Activated T-helper 2 cell treated with anti-CD3 and anti-CD28 coated beads, Interferon-gamma antibody, Interleukin-2, Interleukin-4, amounts not matched to agents 10 μg/mL and 5 μg/mL and 100 μg/mL, durations not matched to agents 14 hours and 24 hours and 36 hours (primary cell): ENCODE measurements at places on chromosomes 3 and 15. TPM values are rescaled to one million over a fixed set of nuclear protein-coding genes. Genes with fewer than 3 reads are reported as not detected.

DNA sequence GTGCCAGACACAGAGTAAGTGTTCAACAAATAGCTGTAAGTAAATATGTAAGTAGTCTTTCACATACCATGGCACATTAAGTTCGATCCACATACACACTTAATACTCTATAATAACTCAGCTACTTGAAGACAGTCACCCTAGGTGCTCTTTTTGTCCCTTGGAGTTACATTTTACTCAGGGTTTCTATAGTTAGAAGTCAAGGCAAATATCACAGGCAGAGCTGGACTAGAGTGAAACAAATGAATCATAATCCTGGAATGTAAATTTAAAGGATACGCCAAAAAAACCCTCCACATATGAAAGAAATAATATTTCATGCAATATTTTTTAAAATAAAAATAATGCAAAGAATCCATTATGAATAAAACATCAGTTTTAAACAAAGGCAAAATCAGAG is 461.8 kb downstream of the MAGI1 start:
- no peak overlapping the region for H3K4me3 ChIP-seq
- no peak overlapping the region for H3K27ac ChIP-seq
- no peaks in the 10 kb centered on the region for H3K36me3 ChIP-seq
- H3K4me1 ChIP-seq = no peaks in the 10 kb centered on the region
- no peaks in the 10 kb centered on the region for H3K27me3 ChIP-seq

KBTBD13 gene
- not detected in 2 replicates for total RNA-seq

MAGEL2 gene
- not detected in 2 replicates for total RNA-seq

DNA sequence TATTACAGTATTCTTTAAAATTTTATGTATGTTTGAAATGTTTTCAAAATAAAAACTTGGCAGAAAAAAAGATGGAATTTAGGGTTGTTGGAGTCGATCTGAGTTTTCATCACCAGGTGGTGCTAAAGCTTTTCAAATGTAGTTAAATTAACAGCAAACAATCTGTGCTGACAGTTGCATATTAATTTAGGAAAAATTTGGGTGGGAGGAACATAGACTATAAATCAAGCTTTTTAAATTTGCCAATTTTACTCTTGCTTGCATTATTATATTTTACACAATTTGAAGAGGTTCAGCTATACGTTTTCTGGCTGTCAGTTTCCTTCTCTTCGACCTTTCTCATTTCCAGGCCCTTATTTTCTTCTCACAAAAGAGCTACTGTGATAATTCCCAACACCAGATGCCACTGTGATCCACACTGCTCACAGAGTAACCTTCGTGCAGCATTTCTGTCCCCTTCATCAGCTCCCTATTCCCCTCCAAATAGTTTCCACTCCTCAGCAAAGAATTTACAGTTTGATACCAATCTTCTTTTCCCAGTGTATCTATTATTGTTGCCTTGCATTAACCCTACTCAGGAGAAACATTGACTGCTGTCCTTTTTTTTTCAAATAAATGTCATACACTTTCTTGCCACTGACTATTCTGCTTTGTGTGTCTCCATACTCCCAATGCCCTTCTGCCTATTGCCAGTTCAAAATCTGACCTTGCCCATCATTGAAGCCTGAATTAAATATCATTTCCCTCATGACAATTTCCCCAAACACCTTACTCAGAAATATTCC is 53.4 kb upstream of the EIF5A2 start:
- no peaks in the 10 kb centered on the region for H3K4me1 ChIP-seq
- no peak for DNase-seq
- H3K36me3 ChIP-seq = no peaks in the 10 kb centered on the region
- H3K4me3 ChIP-seq = no peak overlapping the region
- H3K27ac ChIP-seq = no peak overlapping the region

GRCh38 chr15:29914511-29914926 is 92.3 kb upstream of the TJP1 start:
- peaks cover 2% of the 10 kb centered on the region for H3K27me3 ChIP-seq
- H3K4me3 ChIP-seq = no peak overlapping the region
